Iris pigment epithelial cell (primary cell): ENCODE measurements at places on chromosomes 11 and 22.

- no peak for DNase-seq
These were observed 1.7 kb downstream of the ABTB2 start for GRCh38 chr11:34356130-34356529.

DNA sequence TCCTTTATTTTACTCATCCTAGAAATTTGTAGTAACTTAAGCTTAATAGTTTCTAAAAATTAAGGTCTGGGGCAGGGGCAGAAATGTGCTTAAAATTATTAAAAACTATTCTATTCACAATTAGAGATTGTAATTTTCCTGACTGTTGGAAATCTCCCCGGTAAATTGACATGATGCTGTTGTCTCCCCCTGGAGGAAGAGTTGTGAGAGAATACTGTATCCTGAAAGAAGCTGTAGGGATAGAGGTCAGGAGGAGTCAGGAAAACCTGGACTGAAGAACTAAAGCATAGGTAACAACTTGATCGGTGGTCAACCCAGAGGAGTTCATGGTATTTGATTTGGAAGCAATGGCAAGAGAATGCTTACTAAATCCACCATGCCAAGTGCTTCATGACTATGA lies 16.2 kb upstream of the ESAM start:
- no peak for DNase-seq

DNA sequence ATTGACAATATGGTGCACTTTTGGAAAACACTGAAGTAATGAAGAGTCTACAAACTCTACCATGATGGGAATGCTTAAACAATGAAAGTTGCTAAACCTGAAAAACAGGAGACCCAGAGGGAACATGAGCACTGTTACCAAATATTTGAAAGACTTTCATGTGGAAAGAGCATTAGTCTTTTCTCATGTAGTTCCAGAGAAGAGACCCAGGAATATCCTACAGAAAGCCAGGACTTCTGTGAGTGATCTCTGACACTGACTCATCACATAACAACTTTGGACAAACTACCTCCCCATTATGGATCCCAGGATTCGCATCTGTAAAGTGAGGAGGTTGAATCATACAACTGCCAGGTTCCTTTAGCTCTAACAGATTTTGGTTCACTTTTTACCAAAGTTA lies 62.2 kb downstream of the FAM181B start:
- DNase-seq: no peak

DNA sequence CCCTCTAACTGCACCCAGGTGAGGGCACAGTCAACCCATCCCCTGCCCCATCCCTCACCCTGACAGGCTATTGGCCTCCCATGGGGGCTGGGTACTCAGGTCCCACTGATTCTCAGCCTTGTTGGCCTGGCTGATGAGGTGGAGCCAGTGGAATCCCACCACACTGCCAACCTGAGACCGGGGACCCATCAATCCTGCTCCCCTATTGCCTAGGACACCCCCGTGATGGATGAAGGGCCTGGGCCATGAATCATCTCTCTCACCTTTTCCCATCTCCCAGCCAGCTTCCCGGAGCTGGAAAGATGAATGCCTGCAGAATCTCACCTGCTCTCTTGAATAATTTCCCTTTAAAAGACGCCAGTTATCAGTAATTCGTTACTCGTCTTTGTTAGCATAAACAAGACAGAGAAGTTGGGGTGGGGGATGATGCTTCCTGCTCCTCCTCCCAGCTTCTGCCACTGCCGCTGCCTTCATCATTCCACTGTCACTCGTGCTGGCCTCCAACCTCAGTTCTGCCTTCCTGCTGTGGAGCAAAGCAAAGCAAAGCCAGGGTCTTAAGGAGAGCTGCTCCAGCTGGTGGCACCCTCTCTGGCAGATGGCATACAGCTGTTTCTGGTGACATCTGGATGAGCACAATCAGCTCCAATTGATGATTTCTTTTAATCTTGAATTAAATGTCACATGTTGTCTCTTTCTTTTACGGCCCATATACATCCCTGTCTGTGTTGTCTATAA lies 204.0 kb upstream of the NECTIN1 start:
- no peak for DNase-seq
